ENCODE measurements at places on chromosomes 3 and 15. TPM values are rescaled to one million over a fixed set of nuclear protein-coding genes. Genes with fewer than 3 reads are reported as not detected.
A peak's percentile ranks its signal among the peaks of the same experiment; 100 is the strongest.

DNA sequence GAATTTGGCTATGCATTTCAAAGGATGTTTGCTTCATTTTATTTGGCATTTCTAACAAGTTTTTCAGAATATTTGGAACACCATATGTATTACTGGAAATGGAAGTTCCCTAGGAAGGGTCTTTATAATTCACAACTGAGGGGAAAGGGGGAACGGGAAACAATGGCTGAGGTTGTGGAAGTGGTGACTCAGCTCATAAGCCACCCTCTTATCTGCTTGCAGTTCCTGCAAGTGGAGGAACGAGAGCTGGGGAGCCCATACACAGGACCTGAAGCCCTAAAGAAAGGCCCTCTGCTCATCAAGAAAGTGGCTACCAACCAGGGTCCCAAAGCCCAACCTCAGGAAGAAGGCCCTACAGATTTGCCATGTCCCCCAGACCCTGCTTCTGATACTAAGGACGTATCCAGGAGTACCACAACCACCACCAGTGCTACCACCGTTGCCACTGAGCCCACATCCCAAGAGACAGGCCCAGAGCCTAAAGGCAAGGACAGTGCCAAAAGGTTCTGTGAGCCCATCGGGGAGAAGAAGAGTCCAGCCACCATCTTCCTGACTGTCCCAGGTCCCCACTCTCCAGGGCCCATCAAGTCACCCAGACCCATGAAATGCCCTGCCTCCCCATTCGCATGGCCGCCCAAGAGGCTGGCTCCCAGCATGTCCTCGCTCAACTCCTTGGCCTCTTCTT lies 37.9 kb downstream of the ESYT3 start:
- no peaks in the 10 kb centered on the region for H3K4me1 ChIP-seq
- H3K36me3 ChIP-seq, result no peaks in the 10 kb centered on the region
- H3K27ac ChIP-seq, result no peak overlapping the region
- no peak for DNase-seq
- peaks cover 15% of the 10 kb centered on the region for H3K27me3 ChIP-seq

GRCh38 chr3:55879901-55880331 lies 392.8 kb upstream of the WNT5A start:
- H3K27ac ChIP-seq, result no peak overlapping the region
- no peak for DNase-seq
- H3K4me3 ChIP-seq, result no peak overlapping the region
- no peaks in the 10 kb centered on the region for H3K27me3 ChIP-seq

- no peak overlapping the region for H3K4me3 ChIP-seq
- H3K36me3 ChIP-seq, result no peaks in the 10 kb centered on the region
- DNase-seq, result no peak
- H3K27me3 ChIP-seq, result peaks cover 49% of the 10 kb centered on the region
Observed at GRCh38 chr3:45218578-45219390, 7.3 kb downstream of the TMEM158 start.

The IGSF10 gene
- total RNA-seq, result not detected

DNA sequence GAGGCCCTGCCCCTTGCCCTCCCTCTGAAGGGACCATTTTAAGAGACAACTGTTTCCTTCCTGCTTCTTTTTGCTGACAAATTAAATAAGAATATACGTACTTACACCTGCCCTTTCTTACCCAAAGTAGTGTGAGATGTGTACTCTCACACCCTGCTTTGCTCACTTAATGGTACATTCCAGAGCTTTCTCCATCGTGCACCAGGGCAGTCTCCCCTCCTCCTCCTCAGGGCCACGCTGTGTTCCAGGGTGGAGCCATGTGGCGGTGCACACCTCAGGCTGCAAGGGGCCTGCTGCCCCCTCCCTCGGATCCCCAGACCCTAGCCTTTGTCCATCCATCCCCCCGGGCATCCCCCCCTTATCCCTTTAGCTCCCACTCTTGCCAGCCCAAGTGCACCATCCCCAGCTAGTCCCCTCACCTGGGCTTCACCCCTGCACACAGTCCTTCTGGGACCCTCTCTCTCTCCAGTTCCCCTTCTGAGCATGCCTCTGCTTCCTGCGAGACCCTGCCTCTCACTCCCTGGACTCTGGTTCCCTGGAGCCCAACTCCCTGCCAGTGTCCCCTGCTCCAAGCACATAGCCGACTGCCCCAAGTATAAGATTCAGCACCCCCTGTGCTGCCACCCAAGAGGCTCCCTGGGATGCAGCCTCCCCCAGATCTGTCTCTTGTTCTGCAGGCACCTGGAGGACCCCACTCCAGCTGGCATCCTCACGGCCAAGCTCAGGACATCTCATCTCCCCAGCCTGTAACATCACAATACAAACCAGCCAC lies 89.5 kb upstream of the IQSEC1 start:
- peaks cover 2% of the 10 kb centered on the region for H3K27me3 ChIP-seq
- DNase-seq, result no peak
- H3K27ac ChIP-seq, result no peak overlapping the region
- no peaks in the 10 kb centered on the region for H3K36me3 ChIP-seq
- no peaks in the 10 kb centered on the region for H3K4me1 ChIP-seq

The CCR3 gene
- not detected for total RNA-seq

- H3K27ac ChIP-seq, result no peak overlapping the region
- H3K36me3 ChIP-seq, result peaks cover 2% of the 10 kb centered on the region
- H3K4me1 ChIP-seq, result no peaks in the 10 kb centered on the region
Observed at GRCh38 chr3:48594417-48595049, 596 bp downstream of the COL7A1 start.

DNA sequence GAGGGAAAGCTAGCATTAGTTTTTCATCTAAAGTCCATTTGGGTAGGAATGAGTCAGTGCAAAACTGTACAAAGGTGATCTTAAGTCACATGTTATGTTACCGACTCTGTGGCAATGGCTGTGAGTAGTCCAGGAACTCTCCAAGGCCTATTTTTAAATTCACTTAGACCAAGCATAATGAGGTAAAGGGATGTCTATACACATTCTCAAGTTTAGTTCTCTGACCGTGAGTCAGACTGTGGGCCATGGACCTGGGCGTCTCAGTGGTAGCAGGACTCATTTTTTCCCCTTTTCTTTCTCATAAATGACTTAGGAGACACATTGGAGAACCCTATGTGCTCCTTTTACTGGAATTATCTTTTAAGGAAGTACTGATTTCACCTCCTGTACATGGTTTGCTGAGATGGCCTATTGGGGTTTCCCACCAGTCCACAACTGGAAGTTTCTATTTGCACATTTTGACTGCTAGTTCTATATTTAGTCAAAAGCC lies 488.7 kb upstream of the TPRG1 start:
- peaks cover 5% of the 10 kb centered on the region for H3K4me1 ChIP-seq
- no peak overlapping the region for H3K4me3 ChIP-seq
- H3K27ac ChIP-seq, result no peak overlapping the region

DNA sequence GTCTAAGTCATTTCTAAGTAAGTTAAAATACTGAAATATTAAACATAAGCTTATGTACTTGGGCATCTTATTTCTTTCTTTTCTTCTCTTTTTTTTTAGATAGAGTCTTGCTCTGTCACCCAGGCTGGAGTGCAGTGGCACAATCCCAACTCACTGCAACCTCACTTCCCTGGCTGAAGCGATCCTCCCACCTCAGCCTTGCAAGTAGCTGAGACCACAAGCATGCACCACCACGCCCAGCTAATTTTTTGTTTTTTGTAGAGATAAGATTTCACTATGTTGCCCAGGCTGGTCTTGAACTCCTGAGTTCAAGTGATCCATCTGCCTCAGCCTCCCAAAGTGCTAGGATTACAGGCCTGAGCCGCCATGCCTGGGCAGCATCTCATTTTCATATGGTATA lies 16.0 kb upstream of the ZNF710 start:
- no peaks in the 10 kb centered on the region for H3K36me3 ChIP-seq
- H3K27me3 ChIP-seq, result peaks cover 15% of the 10 kb centered on the region
- no peaks in the 10 kb centered on the region for H3K4me1 ChIP-seq
- H3K4me3 ChIP-seq, result no peak overlapping the region
- DNase-seq, result no peak
- no peak overlapping the region for H3K27ac ChIP-seq

GRCh38 chr3:112856537-112856936 lies 9.9 kb upstream of the CD200R1L start:
- no peak overlapping the region for H3K4me3 ChIP-seq
- H3K4me1 ChIP-seq, result peaks cover 24% of the 10 kb centered on the region
- peak; percentile 12 for DNase-seq
- no peaks in the 10 kb centered on the region for H3K27me3 ChIP-seq

GRCh38 chr3:178480274-178480673 lies 56.0 kb upstream of the KCNMB2 start:
- no peak overlapping the region for H3K4me3 ChIP-seq
- no peaks in the 10 kb centered on the region for H3K36me3 ChIP-seq
- DNase-seq, result no peak
- peaks cover 2% of the 10 kb centered on the region for H3K27me3 ChIP-seq

The SIDT1 gene
- 31.6 TPM for total RNA-seq

- peak overlapping the region; percentile 16 for H3K4me3 ChIP-seq
- peak; percentile 33 for DNase-seq
- peaks cover 19% of the 10 kb centered on the region for H3K4me1 ChIP-seq
- peaks cover 3% of the 10 kb centered on the region for H3K27me3 ChIP-seq
- H3K27ac ChIP-seq, result peak overlapping the region; percentile 20
Observed at GRCh38 chr3:169945313-169945712, 21.3 kb upstream of the SEC62 start.

DNA sequence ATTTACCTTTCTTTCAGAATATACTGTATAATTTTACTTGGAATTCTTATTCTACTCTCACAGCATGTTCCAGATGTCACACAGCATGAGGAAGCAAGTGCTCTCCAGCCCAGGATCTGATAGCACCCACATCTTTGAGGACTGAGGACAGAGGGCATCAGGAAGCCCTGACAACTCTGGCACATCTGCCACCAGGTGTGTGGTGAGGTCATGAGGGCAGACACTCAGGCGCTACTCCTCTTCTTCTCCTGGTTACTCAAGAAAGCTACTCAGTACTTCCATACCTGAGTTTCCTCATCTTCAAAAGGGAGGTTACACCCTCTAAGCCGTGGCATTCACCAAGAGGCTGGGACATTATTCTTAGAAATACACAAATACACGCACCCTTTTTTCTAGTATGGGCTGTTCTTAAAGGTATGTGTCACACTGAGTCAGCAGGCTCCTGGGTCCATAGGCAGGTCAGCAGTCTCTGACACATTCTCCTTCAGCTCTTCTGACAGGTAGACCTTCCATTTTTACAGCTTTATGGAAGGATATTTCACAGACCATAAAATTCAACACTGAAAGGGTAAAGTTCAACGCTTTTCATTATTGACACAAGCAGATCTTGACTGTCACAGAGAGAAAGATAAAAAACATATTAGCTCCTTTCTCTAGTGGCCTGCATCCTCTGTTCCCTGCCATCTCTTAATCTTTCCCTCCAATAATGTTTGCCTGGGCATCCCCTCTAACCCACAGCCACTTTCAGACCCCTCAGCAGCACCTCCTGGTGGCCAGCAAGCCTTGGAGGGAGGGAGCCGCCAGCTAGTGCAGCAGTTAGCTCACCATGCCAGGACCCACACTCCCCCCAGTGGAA lies 103.2 kb upstream of the TJP1 start:
- H3K4me1 ChIP-seq, result no peaks in the 10 kb centered on the region
- H3K4me3 ChIP-seq, result no peak overlapping the region
- H3K27me3 ChIP-seq, result peaks cover 28% of the 10 kb centered on the region
- DNase-seq, result peak; percentile 24
- no peaks in the 10 kb centered on the region for H3K36me3 ChIP-seq

The RAB8B gene
- 115 TPM for total RNA-seq

- H3K4me1 ChIP-seq, result no peaks in the 10 kb centered on the region
- H3K27me3 ChIP-seq, result peaks cover 7% of the 10 kb centered on the region
- DNase-seq, result no peak
- no peaks in the 10 kb centered on the region for H3K36me3 ChIP-seq
- no peak overlapping the region for H3K4me3 ChIP-seq
- no peak overlapping the region for H3K27ac ChIP-seq
Observed at GRCh38 chr15:94523873-94524272, 292.5 kb downstream of the MCTP2 start.

The FBXW12 gene
- not detected for total RNA-seq

The CSTA gene
- total RNA-seq, result not detected

GRCh38 chr3:64088408-64089205 lies 65.3 kb upstream of the PSMD6 start:
- no peaks in the 10 kb centered on the region for H3K4me1 ChIP-seq
- DNase-seq, result no peak
- H3K4me3 ChIP-seq, result no peak overlapping the region
- H3K27me3 ChIP-seq, result no peaks in the 10 kb centered on the region
- no peaks in the 10 kb centered on the region for H3K36me3 ChIP-seq

- H3K4me3 ChIP-seq, result no peak overlapping the region
- H3K27ac ChIP-seq, result no peak overlapping the region
- DNase-seq, result no peak
- peaks cover 53% of the 10 kb centered on the region for H3K36me3 ChIP-seq
Observed at GRCh38 chr3:123920383-123920782, 36.3 kb upstream of the MYLK start.

The GNL3 gene
- total RNA-seq, result 79.1 TPM

The MOBP gene
- not detected for total RNA-seq

The CLDN16 gene
- not detected for total RNA-seq

DNA sequence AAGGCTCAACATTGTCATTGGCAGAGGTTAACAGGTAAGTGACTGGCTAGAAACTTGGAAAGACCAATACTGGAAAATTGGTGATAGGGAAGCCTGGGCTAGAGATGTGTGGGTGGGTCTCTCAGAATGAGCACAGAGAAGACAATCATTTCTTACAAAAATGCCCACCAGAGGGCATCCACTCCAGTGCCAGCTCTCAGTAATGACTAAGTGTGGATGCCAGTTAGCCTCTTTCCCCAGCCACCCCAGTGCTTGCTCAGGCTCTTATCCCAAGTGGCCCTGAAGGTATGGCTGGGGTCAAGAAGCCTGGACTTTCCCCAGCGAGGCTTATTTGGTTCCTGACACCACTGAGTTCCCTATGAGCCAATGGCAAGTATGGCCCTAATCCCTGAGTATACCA lies 115.9 kb upstream of the ST8SIA2 start:
- H3K27ac ChIP-seq, result no peak overlapping the region
- H3K36me3 ChIP-seq, result no peaks in the 10 kb centered on the region
- H3K4me1 ChIP-seq, result no peaks in the 10 kb centered on the region
- H3K4me3 ChIP-seq, result no peak overlapping the region
- peaks cover 4% of the 10 kb centered on the region for H3K27me3 ChIP-seq
- DNase-seq, result no peak

The RLBP1 gene
- not detected for total RNA-seq

GRCh38 chr3:104536715-104537114 lies 830.0 kb upstream of the ALCAM start:
- H3K36me3 ChIP-seq, result no peaks in the 10 kb centered on the region
- no peaks in the 10 kb centered on the region for H3K4me1 ChIP-seq
- DNase-seq, result no peak
- H3K4me3 ChIP-seq, result no peak overlapping the region
- H3K27me3 ChIP-seq, result no peaks in the 10 kb centered on the region

Data from activated CD4-positive, alpha-beta T cell treated with anti-CD3 and anti-CD28 coated beads, Interleukin-2, amount 10 ng/mL, durations not matched to agents 7 days and 5 days (primary cell).